ENCODE measurements at places on chromosomes 11 and 22. TPM values are rescaled to one million over a fixed set of nuclear protein-coding genes. Genes with fewer than 3 reads are reported as not detected.

The ISX gene
- not detected for total RNA-seq

The DAGLA gene
- 0.09 TPM for total RNA-seq

The TMA7B gene
- total RNA-seq: 0.96 TPM

The LGR4 gene
- total RNA-seq: not detected

The RPS3 gene
- total RNA-seq: 3,383 TPM

The NAALAD2 gene
- not detected for total RNA-seq

The TALDO1 gene
- total RNA-seq: 279 TPM

The C11orf87 gene
- not detected for total RNA-seq

The OR51V1 gene
- total RNA-seq: not detected

The EHF gene
- total RNA-seq: not detected

The TSKU gene
- 3.4 TPM for total RNA-seq

The LAYN gene
- 6.4 TPM for total RNA-seq

The CD3E gene
- 571 TPM for total RNA-seq

The CRACR2B gene
- 1.5 TPM for total RNA-seq

The MUC15 gene
- total RNA-seq: not detected

The KRTAP5-5 gene
- total RNA-seq: not detected

The TRIM49 gene
- not detected for total RNA-seq

The INSC gene
- total RNA-seq: not detected

The SLC22A25 gene
- total RNA-seq: not detected

The DNAJB13 gene
- total RNA-seq: 1.0 TPM

The MICAL2 gene
- total RNA-seq: 501 TPM

The JAML gene
- total RNA-seq: 318 TPM

The HTR3B gene
- not detected for total RNA-seq

The FIBIN gene
- total RNA-seq: not detected

The TMPRSS5 gene
- total RNA-seq: 1.2 TPM

The TSSK2 gene
- total RNA-seq: not detected

The BARX2 gene
- total RNA-seq: 4.7 TPM

The OR8D4 gene
- not detected for total RNA-seq

The PKDREJ gene
- total RNA-seq: not detected

The OR51B2 gene
- not detected for total RNA-seq

The ZNF215 gene
- total RNA-seq: 3.4 TPM

The TUBA8 gene
- total RNA-seq: 1.7 TPM

The CPT1A gene
- 25.9 TPM for total RNA-seq

The P2RX6 gene
- not detected for total RNA-seq

The PISD gene
- 44.9 TPM for total RNA-seq

The CHADL gene
- total RNA-seq: 0.47 TPM

The SNX19 gene
- 52.9 TPM for total RNA-seq

The USP2 gene
- 0.35 TPM for total RNA-seq

The OR51M1 gene
- total RNA-seq: not detected

The SLC15A3 gene
- total RNA-seq: 4.0 TPM

The SCGB1D2 gene
- not detected for total RNA-seq

The DCHS1 gene
- total RNA-seq: 0.36 TPM

The TESMIN gene
- 1.4 TPM for total RNA-seq

The SOX10 gene
- not detected for total RNA-seq

The KCNJ1 gene
- total RNA-seq: not detected

The WNT11 gene
- 1.2 TPM for total RNA-seq
